ENCODE measurements at places on chromosomes 12 and 14. TPM values are rescaled to one million over a fixed set of nuclear protein-coding genes. Genes with fewer than 3 reads are reported as not detected.

GRCh38 chr14:33017016-33017415, 78.3 kb downstream of the NPAS3 start:
- no peaks in the 10 kb centered on the region for H3K36me3 ChIP-seq
- no peak for DNase-seq
- H3K27me3 ChIP-seq = no peaks in the 10 kb centered on the region
- no peak overlapping the region for H3K4me3 ChIP-seq
- H3K27ac ChIP-seq = no peak overlapping the region

DNA sequence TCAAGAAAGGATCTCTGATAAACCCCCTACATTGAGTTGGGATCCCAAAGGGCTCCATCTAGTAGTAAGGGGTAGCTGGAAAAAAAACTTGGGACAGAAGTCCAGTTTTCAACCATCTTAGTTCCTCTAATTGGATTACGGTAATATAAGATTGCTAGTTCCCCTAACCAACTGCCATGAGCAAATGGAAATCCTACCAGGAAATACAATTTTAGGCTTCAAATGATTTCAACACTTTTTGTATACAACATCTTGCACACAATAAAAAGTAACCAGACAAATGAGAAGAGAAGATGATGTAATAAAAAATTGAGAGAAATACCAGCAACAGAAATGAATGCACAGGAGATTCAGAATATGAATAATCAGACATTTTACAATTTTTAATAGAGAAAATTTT, 73.0 kb downstream of the TSHR start:
- H3K4me3 ChIP-seq = no peak overlapping the region
- no peaks in the 10 kb centered on the region for H3K4me1 ChIP-seq
- DNase-seq = no peak
- H3K27ac ChIP-seq = no peak overlapping the region
- H3K27me3 ChIP-seq = no peaks in the 10 kb centered on the region

DNA sequence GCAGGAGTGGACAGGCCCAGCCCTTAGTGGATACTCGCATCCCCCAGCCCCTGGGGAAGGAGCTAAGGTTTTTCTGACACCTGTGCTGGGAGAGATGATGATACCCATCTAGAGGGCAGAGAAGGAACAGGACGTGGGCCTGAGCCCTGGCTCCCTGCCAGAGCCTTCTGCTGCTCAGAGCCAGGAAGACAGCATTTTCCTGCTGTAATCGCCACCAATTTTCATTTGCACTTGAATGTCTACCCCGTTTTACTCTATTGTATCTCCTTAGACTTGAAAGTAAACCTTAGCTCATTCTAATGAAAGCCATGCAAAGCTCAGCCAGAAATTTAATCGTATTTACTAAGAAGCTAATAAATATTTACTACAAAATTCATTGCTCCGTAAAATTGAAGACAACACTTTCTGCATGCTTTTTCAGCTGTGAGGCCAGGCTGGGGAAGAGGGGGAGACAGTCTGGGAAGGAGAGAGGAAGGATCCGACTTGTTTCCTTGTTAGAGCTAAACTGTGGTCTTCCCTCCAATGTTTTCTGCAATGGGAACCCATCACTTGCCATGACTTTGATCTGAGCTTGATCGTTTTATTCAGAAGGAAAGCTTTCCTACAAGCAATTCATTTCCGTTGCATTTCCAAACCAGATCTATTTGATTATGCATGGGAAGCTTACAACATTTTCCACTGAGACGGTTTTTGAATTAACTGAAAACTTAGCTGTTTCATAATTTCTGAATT, 17.6 kb upstream of the TRAF3 start:
- no peak for DNase-seq
- no peaks in the 10 kb centered on the region for H3K27me3 ChIP-seq
- H3K4me3 ChIP-seq = no peak overlapping the region
- H3K27ac ChIP-seq = no peak overlapping the region

- H3K36me3 ChIP-seq = no peaks in the 10 kb centered on the region
- DNase-seq = no peak
- no peak overlapping the region for H3K27ac ChIP-seq
Measured at GRCh38 chr12:7868391-7868790, 4.3 kb downstream of the SLC2A14 start.

GRCh38 chr12:122533856-122534255, 6.8 kb downstream of the KNTC1 start:
- H3K36me3 ChIP-seq = no peaks in the 10 kb centered on the region
- no peak overlapping the region for H3K4me3 ChIP-seq
- no peaks in the 10 kb centered on the region for H3K4me1 ChIP-seq
- peak; percentile 28 for DNase-seq
- H3K27me3 ChIP-seq = no peaks in the 10 kb centered on the region
- no peak overlapping the region for H3K27ac ChIP-seq

GRCh38 chr14:32256576-32256975, 53.5 kb upstream of the RNU6-8 start:
- no peaks in the 10 kb centered on the region for H3K27me3 ChIP-seq
- H3K36me3 ChIP-seq = no peaks in the 10 kb centered on the region
- no peak overlapping the region for H3K4me3 ChIP-seq
- no peak for DNase-seq
- peaks cover 11% of the 10 kb centered on the region for H3K4me1 ChIP-seq

GRCh38 chr14:49549881-49550280, 36.3 kb downstream of the RPS29 start:
- no peaks in the 10 kb centered on the region for H3K27me3 ChIP-seq
- no peak overlapping the region for H3K27ac ChIP-seq
- H3K36me3 ChIP-seq = no peaks in the 10 kb centered on the region
- no peaks in the 10 kb centered on the region for H3K4me1 ChIP-seq
- no peak for DNase-seq

DNA sequence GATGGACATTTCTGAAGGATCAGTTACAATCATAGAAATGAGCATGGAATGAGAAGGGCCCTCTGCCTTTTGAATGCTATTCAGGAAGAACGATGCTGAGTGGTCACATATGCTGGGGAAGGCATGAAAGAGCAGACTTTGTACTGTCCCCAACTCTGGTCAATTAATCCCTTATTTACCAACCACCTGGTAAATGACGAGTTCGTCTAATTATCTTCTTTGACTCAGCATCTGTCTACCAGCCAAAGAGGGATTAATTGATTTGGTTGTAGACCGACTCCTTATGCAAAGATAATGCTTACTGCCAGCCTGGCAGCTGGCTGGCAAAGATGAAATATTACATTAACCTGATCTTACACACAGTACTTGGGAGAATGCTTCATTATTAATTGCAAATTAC, 152.2 kb downstream of the CHST11 start:
- no peaks in the 10 kb centered on the region for H3K27me3 ChIP-seq
- H3K4me3 ChIP-seq = no peak overlapping the region
- no peak for DNase-seq
- no peak overlapping the region for H3K27ac ChIP-seq
- H3K4me1 ChIP-seq = peaks cover 14% of the 10 kb centered on the region

DNA sequence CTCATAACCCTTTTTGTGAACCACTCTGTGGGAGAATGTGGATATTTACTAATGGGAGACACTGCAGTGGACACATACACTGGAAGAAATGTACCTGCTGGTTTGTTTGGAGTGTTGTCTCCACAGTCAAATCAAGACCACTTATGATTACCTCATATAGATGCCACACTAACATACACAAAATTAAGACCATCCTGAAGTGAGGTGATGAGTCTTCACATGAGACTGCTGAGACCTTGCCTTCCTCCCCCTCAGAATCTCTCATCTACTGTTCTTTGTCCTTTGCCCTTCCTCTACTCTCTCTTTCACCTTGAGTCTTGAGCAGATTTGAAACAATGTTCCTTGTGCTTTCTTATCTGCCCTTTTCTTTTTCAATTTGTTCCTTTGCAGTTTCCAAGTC, 4.3 kb downstream of the KRT6A start:
- H3K27me3 ChIP-seq = no peaks in the 10 kb centered on the region
- H3K4me1 ChIP-seq = peaks cover under 1% of the 10 kb centered on the region
- DNase-seq = no peak
- H3K4me3 ChIP-seq = no peak overlapping the region
- no peak overlapping the region for H3K27ac ChIP-seq

DNA sequence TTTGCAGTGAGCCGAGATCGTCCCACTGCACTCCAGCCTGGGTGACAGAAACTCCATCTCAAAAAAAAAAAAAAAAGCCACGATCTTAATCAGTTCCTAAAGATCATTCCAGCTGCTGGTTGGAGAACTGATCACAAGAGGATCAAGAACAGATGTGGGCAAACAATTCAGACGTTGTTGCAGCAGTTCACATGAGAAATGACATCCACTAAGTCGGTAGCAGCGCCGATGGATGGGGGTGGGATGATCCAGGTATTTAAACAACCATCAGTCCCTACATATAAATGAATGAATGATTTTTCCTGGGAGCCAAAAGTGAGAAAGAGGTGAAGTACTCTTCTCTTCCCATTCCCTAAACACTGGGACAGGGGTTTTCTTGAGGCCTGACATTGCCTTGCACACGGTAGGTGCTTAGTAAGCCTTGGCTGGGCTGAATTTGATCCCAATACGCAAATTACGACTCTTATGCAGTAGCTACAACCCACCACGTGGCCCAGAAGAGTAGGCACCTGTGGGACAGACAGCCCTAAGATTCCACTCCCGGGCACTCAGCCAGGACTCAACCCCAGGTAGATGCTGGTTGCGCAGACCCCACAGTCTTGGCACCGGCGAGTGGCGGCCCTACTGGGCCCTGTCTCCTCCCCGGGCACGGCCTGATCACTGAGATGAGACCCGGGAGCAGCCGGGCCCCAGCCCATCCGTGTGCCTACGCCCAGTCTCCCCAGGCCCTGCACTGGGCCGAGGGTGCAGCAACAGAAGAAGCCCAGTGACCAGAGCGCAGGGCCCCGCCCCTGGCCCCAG, 565 bp downstream of the SPRYD3 start:
- no peaks in the 10 kb centered on the region for H3K27me3 ChIP-seq
- peak overlapping the region; percentile 59 for H3K4me3 ChIP-seq
- DNase-seq = no peak
- peak overlapping the region; percentile 91 for H3K27ac ChIP-seq
- peaks cover 8% of the 10 kb centered on the region for H3K4me1 ChIP-seq
- no peaks in the 10 kb centered on the region for H3K36me3 ChIP-seq

- H3K4me1 ChIP-seq = peaks cover 28% of the 10 kb centered on the region
- H3K36me3 ChIP-seq = no peaks in the 10 kb centered on the region
- H3K27ac ChIP-seq = peak overlapping the region; percentile 51
- H3K27me3 ChIP-seq = no peaks in the 10 kb centered on the region
- no peak overlapping the region for H3K4me3 ChIP-seq
Measured at GRCh38 chr12:123041811-123042655, 61.6 kb downstream of the ARL6IP4 start.

DNA sequence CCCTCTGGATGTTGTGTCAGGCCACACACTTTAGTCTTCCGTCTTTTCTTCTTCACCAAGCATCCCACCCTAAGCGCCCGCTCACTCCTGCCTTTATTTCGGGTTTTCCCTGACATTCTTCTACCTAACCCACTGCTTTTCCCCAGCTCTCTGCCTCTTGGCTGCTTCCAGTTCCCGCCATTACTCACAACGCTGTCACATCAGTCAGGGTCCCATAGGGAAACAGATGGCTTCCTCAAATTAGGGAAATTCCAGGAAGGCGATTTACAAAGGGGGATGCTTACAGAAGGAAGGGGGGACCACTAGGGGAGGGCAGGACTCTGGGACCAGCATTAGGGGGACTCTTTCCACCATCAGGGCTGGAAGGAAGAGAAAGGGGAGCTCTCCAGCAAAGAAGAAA, 9.2 kb upstream of the PPP1R13B start:
- H3K27ac ChIP-seq = no peak overlapping the region
- no peaks in the 10 kb centered on the region for H3K36me3 ChIP-seq
- H3K27me3 ChIP-seq = no peaks in the 10 kb centered on the region
- H3K4me1 ChIP-seq = peaks cover 31% of the 10 kb centered on the region

- H3K36me3 ChIP-seq = no peaks in the 10 kb centered on the region
- H3K27ac ChIP-seq = peak within 1 kb of the TSS; percentile 94
- peak; percentile 93 for DNase-seq
- H3K4me1 ChIP-seq = peaks cover 15% of the 10 kb centered on the region
- H3K27me3 ChIP-seq = no peaks in the 10 kb centered on the region
Measured at GRCh38 chr12:8697476-8698131, at the start of gene RIMKLB. RIMKLB (plus strand) TSS chr12:8697991; CDS start chr12:8713867, 15,876 bp downstream.

- H3K27ac ChIP-seq = no peak overlapping the region
- no peak for DNase-seq
- no peak overlapping the region for H3K4me3 ChIP-seq
Measured at GRCh38 chr12:22981711-22982110, 356.7 kb downstream of the ETNK1 start.

DNA sequence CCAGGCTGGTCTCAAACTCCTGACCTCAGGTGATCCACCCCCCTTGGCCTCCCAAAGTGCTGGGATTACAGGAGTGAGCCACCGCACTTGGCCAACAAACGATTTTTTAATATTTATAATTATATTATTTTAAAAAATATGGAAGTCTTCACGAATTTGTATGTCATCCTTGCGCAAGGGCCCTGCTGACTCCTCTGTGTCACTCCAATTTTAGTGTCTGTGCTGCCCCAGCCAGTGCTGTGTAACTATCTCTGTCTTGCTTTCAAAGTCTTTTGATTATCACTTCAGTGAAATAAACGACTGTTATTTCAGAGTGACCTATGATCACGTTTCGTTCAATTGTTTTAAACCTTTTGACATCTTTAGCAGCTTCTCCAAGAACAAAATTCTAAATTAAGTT, 13.1 kb upstream of the MMP17 start:
- no peaks in the 10 kb centered on the region for H3K36me3 ChIP-seq
- no peak for DNase-seq
- H3K27ac ChIP-seq = no peak overlapping the region
- H3K27me3 ChIP-seq = no peaks in the 10 kb centered on the region
- no peak overlapping the region for H3K4me3 ChIP-seq
- no peaks in the 10 kb centered on the region for H3K4me1 ChIP-seq

DNA sequence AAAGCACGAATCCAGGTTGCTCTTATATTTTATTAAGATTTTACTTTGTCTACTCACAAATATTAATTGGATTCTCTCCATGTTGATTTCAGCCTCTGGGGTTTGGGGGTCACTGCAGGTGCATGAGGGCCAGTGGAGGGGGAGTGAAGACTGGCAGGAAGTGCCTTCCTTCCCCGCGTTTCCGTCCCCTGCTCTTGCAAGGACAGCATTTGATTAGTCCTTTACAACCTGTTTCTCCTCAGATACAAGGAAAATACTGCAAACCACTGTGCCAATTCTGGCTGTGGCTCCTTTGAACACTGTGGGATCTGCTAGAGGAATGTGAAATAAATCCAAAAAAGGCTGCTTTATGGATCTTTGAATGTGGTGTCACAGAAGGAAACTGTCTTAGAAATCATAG, 291.8 kb downstream of the ETNK1 start:
- H3K27ac ChIP-seq = no peak overlapping the region
- H3K4me1 ChIP-seq = no peaks in the 10 kb centered on the region
- no peak overlapping the region for H3K4me3 ChIP-seq
- no peaks in the 10 kb centered on the region for H3K27me3 ChIP-seq
- no peaks in the 10 kb centered on the region for H3K36me3 ChIP-seq

GRCh38 chr12:12474471-12474928, 88.2 kb downstream of the DUSP16 start:
- H3K36me3 ChIP-seq = no peaks in the 10 kb centered on the region
- no peaks in the 10 kb centered on the region for H3K4me1 ChIP-seq
- H3K27me3 ChIP-seq = no peaks in the 10 kb centered on the region
- DNase-seq = no peak

- H3K4me1 ChIP-seq = no peaks in the 10 kb centered on the region
- H3K4me3 ChIP-seq = no peak overlapping the region
- no peak for DNase-seq
- H3K27me3 ChIP-seq = no peaks in the 10 kb centered on the region
Measured at GRCh38 chr12:58496411-58497190, 423.7 kb downstream of the LRIG3 start.

SLCO1B1 gene
- total RNA-seq = 0.24 TPM

VPS37B gene
- total RNA-seq = 90.1 TPM

CLEC12A gene
- not detected for total RNA-seq

DDX55 gene
- 32.6 TPM for total RNA-seq

SLC22A17 gene
- total RNA-seq = 93.8 TPM

MOK gene
- total RNA-seq = 188 TPM

FOXG1 gene
- 5.5 TPM for total RNA-seq

POMT2 gene
- total RNA-seq = 127 TPM

Data from testis (tissue), 5 donors.